HT-29 (cell line): ENCODE measurements at places on chromosomes 1 and 21. TPM values are rescaled to one million over a fixed set of nuclear protein-coding genes. Genes with fewer than 3 reads are reported as not detected.

The RPE65 gene
- total RNA-seq, result not detected in 2 replicates

GRCh38 chr1:194155962-194156361, 969.5 kb upstream of the B3GALT2 start:
- no peak for DNase-seq

The KAZN gene
- total RNA-seq, result 0.38 and 1.1 TPM in 2 replicates

DNA sequence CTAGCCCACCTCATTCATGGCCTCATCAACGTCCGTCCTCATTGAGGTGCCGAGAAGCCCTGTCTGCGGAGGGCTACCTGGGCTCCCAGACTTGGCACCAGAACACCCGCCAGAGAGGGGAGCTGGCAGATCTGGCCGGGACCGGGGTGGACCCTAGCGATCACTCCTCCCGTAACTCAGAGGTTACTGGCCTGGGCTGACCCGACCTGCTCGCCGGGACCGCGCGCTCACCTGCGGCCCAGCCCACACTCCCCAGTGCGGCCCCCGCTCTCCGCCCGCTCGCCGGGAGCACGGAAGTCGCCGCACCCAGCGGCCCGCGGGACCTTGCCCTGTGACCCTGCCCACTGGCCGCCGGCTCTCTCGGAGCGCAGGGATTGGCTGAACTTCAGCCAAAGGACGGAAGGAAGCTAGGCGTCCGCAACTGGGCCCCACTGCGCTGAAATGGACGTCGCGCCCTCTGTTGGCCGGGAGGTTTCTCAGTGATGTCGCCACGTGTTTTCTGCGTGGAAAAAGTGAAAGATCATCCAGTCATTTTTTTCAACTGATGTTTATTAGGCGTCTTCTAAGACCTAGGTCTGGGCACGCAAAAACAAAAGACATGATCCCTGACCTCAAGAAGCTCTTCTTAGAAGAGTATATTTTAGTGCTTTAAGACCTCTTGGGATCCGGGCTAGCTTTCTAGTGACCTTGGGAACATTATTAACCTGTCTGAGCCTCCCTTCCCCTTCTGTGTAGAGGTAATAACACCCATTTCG, at the start of gene SMIM12:
TSS of gene SMIM12 (minus strand) at position 304 of the 755 bp plus-strand sequence. CDS start 3,772 bp downstream, outside the sequence.
- peak; percentile 93 for DNase-seq

GRCh38 chr21:36247316-36248010, 72.5 kb upstream of the MORC3 start:
- DNase-seq, result no peak

DNA sequence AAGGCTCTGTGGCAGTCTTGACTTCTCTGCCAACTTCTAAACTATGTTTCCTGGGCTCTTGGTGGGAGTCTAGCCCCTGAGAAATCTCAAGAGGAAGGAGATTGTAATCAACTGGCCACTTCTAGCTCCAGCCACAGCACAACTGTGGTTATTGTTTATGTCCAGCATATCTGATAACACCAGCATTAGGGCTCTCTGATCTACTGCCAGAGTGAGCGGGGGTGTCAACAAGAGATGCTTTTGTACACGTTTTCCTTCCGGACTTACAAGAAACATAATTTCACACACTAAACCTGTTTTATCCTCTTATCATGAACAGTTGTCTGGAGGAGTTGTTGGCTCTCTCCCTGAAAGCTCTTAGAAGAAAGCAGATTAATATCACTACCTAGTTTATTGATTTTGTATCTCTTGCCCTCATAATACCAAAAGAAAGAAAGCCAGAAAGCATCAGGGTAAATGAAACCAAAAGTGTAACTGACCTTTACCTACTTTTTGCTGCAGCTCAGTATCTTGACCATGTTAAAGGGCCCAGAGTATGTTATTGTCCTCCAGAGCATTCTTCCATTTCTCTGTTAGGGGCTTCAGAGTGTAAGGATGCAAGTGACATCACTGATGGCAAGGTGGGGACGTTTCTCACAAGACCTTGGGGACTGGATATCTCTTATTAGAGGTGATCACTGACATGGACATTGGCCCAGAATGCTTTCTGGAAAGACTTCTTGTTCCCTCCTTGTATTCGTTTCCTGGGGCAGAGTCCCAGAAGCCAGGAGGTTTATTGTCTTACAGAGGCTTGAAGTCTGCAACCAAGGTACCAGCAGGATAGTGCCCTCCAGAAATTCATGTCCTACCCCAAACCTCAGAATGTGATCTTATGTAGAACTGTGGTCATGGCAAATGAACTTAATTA, 9.6 kb upstream of the SH2D1B start:
- DNase-seq, result peak; percentile 58

The ELAPOR1 gene
- 0.44 and 0.71 TPM in 2 replicates for total RNA-seq

The KCNQ4 gene
- total RNA-seq, result 0.74 and 0.83 TPM in 2 replicates

DNA sequence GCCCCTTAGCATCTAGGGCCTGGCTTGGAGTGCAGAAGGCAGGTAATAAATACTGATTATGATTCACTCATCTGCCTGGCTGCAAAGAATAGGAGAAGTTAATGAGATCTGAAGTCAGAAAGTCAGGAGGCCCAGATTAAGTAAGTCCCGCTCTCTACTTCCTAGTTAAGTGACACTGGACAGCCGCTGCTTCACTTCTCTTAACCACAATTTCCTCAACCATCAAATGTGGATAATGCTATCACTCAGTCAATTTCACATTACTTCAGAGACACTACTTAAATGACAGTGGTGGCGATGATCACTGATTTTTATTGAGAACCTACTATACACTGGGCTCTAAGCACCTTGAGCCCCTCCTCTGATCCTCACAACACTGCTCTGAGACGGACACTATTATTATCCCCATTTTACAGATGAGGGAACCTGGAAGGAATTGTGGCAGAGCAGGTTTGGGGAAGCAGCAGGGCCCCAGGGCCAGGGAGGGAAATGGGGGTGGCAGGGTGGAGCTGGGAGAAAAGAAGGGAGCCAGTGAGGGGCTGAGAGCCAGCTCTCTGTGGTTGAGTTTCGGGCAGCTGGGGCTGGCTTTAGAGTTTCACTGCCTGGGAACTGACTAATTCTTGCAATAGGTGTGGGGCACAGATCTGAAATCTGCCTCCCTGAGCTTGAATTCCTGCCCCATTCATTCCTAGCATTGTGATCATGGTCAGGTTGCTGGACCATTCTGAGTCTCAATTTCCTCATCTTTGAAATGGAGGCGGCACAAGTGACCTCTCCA, 2.4 kb upstream of the E2F2 start:
- DNase-seq, result no peak

The MIXL1 gene
- not detected in 2 replicates for total RNA-seq

DNA sequence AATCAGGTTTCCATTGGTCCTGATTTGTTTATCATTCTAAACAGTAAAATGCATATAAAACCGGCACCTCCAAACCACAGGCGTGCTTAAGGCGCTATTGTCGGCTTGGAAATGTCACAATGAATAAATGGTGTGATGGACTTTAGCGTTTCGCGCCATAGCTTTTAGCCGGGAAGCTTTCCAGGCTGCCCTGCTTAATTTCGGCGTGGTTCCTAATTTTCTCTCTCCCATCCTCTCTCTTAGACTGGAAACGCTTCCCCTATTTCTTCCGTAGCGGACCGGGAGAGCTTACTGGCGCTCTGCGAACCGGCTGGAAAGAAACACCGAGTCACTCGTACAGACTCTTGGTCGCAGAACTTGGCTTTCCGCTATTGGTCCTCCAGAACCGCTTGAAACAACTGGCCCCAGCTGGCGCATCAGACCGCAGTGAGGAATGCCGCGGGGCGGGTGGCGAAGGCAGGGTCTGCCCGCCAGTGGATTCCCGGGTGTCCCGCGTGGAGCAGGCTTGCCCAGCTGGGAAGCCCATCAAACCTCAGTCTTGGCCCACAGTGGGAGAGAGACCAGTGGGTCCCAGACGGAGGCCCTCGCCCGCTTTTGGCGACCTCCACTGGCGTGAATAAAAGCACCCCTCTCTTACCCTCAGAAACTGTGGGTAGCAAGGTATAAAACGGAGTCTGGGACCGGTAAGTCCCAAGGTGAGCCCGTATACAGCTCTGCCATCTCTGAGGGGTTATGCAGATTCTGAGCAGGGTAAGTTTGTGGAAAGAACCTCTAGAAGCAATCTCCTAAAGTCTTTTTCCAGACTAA, 4.0 kb upstream of the LHX8 start:
- no peak for DNase-seq

The FCGR2B gene
- total RNA-seq, result not detected in 2 replicates

The OR6K3 gene
- not detected in 2 replicates for total RNA-seq

- no peak for DNase-seq
Observed at GRCh38 chr1:6497215-6497866, 5.9 kb upstream of the PLEKHG5 start.

The TFF1 gene
- total RNA-seq, result 3.4 and 4.6 TPM in 2 replicates

The OVAAL gene
- total RNA-seq, result not detected in 2 replicates
